ELR (cell line): ENCODE measurements at places on chromosomes 5 and 9.

DNA sequence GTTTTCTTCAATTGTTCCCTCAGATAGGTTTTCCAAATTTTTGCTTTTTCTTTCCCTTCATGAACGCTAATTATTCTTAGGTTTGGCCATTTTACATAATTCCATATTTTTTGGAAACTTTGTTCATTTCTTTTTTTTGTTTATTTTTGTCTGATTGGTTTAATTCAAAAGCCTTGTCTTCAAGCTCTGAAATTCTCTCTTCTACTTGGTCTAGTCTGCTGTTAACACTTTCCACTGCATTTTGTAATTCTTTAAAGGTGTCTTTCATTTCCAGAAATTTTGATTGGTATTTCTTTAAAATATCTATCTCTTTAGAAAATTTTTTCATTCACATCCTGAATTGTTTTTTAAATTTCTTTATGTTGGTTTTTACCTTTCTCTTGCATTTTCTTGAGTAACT, 63.9 kb upstream of the VLDLR start:
- DNase-seq = no peak

DNA sequence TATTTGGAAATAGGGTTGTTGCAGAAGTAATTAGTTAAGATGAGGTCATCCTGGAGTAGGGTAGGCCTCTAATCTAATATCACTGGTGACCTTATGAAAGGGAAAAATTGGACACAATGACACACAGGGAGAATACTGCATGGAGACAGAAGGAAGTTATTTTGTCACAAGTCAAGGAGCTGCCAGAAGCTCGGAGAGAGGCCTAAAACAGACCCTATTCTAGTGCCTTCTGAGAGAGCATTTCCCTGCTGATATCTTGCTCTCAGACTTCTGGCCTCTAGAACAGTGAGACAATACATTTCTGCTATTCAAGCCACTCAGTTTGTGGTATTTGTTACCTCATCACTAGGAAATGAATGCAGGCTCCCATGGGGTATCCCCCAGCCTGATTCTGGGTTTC, 332.9 kb downstream of the CSNK1G3 start:
- DNase-seq = no peak

- no peak for DNase-seq
Observed at GRCh38 chr5:172749881-172750633, 20.9 kb downstream of the DUSP1 start.

GRCh38 chr9:121801579-121801978, 150.1 kb downstream of the DAB2IP start:
- DNase-seq = peak; percentile 14

DNA sequence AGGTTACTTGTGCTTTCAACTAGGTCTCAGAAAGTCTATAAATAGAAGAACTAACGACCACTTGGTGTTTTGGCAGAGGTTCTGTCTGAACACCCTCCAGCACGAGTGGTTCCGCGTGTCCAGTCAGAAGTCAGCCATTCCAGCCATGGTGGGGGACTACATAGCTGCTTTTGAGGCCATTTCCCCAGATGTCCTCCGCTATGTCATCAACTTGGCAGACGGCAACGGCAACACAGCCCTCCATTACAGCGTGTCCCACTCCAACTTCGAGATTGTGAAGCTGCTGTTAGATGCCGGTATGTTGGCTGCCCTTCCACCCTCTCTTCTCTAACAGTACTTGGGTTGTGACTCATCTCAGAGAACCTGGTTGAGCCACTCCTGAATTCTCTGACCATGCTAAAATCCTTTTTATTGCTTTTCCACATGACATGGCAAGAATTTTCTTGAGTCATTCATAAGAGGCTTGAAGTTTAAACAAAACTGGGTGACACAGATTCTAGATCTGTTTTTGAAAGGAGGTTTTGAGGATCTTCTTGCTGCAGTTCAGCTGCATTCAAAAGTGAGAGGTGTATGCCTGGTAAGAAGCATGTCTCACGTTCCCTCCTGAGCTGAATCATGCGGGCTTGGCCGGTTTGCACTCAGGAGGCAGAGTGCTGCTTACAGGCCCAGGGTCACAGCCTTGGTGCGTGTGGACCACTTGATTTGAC, 103.1 kb upstream of the DMRT1 start:
- DNase-seq = peak; percentile 97

- no peak for DNase-seq
Observed at GRCh38 chr9:33468797-33469621, 4.7 kb downstream of the NOL6 start.
